Renal cortical epithelial cell (primary cell): ENCODE measurements at places on chromosomes 7 and 10. TPM values are rescaled to one million over a fixed set of nuclear protein-coding genes. Genes with fewer than 3 reads are reported as not detected.

DNA sequence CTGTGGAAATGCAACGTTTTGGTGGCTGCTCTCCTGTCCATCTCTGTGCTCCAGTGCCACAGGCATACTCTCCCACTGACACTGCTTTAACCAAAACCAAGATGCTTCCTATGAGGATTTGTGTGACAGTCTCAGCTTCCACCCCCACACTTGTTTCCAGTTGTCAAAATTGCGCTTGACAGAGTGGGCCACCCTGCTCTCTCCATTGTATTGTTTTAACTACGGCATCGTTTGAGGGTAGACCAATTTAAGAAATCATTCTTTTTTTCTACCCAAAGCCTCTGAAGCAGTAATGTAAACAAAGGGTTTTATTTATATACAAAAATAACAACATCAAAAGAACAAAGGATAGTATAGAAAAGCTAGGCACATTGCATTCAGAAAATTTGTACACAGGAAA is 178.0 kb downstream of the INHBA start:
- DNase-seq = no peak

DNA sequence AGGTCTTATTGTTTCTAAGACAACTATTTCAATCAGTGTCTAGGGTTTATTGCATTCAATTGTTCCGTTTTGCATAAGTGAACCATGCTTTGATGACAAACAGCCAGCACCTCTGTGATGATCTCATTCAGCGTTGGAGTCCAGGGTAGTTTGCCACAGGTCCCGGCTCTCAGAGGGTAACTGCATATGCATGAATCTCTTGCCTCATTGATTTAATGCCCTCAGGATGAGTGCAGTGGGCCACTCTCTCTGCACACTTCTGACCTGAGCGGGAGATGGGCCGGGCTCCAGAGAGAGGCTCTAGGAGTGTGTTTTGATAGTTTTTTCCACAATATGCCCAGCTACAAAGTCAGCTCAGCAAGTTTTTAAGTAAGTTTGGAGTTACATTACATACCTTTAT is 83.9 kb downstream of the HECW1 start:
- DNase-seq = peak; percentile 83

Gene PTPRZ1
- not detected in 2 replicates for total RNA-seq

- no peak for DNase-seq
Measured at GRCh38 chr7:26685606-26686005, 178.8 kb downstream of the SKAP2 start.

Gene NEBL
- 3.3 and 25.9 TPM in 2 replicates for total RNA-seq

Gene BTBD16
- 0.45 TPM in 1 of 2 replicates, not detected in the other for total RNA-seq

Gene GPAM
- 8.5 and 14.9 TPM in 2 replicates for total RNA-seq

Gene WDR86
- total RNA-seq = 1.5 TPM in 1 of 2 replicates, not detected in the other

- no peak for DNase-seq
Measured at GRCh38 chr7:32318300-32319011, 171.7 kb downstream of the LSM5 start.

Gene CASD1
- total RNA-seq = 27.1 and 33.7 TPM in 2 replicates

Gene IFIT5
- total RNA-seq = 16.0 and 41.0 TPM in 2 replicates

Gene FAM24B
- total RNA-seq = 5.3 and 6.3 TPM in 2 replicates

Gene ZNF485
- 3.3 and 5.2 TPM in 2 replicates for total RNA-seq

Gene ADGRA1
- total RNA-seq = not detected in 2 replicates

- DNase-seq = peak; percentile 26
Measured at GRCh38 chr7:121449329-121449728, 53.2 kb upstream of the FAM3C start.

DNA sequence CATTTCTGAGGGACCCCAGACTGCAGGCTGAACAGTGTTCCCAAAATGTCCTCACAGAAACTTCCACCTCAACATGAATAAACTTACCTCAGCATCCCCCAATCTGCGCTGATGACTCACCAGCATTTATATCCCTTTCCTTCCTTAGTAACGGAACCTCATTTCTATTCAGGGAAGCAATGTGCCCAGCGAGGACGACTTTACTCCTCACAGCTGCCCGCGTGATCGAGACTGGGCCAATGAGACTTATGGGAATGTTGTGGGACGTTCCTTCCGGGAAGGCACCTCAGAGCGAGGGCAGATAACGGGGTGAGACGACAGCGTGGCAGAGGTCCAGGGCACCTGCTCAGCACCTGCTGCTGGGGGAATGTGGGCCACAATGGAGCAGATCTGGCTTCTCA is 73.1 kb upstream of the CAMK2B start:
- DNase-seq = no peak

- no peak for DNase-seq
Measured at GRCh38 chr10:69912589-69912988, 110.9 kb downstream of the COL13A1 start.

Gene NPVF
- not detected in 2 replicates for total RNA-seq

- DNase-seq = no peak
Measured at GRCh38 chr7:2273866-2274265, 31.8 kb downstream of the NUDT1 start.

- DNase-seq = no peak
Measured at GRCh38 chr7:47093320-47094234, 488.3 kb downstream of the TNS3 start.

GRCh38 chr10:8063935-8064334 is 9.4 kb downstream of the GATA3 start:
- no peak for DNase-seq

- DNase-seq = peak; percentile 31
Measured at GRCh38 chr7:88344956-88345832, 38.5 kb upstream of the STEAP4 start.

GRCh38 chr10:83367036-83367435 is 772.3 kb upstream of the GHITM start:
- no peak for DNase-seq

- DNase-seq = no peak
Measured at GRCh38 chr10:8520382-8520781, 465.9 kb downstream of the GATA3 start.

DNA sequence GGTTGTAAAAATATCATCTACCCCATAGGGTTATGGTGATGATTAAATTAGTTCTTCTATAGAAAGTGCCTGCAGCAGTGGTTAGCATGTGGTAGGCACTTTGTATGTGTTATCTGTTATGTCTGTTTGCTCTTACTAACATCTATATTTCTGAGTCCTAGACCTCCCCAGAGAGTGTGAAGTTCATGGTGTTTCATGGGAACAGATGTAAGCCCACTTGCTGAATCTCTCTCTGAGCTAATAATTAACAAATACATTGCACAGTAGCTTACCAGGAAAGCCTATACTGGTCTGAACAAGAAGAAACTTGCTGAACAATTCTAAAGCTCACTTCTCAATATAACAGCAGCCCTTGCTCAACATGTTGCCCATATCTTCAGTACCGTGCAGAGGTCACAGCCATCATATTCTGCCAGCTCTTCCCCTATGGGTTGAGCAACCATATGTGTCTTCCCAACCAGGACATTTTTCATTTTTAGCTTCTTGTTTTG is 100.1 kb downstream of the NPSR1 start:
- peak; percentile 91 for DNase-seq

Gene COL28A1
- 0.87 and 7.5 TPM in 2 replicates for total RNA-seq

Gene PLEKHS1
- under 0.01 and 0.45 TPM in 2 replicates for total RNA-seq

GRCh38 chr7:117750612-117751563 is 122.4 kb downstream of the CTTNBP2 start:
- DNase-seq = peak; percentile 42

- DNase-seq = no peak
Measured at GRCh38 chr10:61890430-61890829, 11.1 kb upstream of the ARID5B start.

- DNase-seq = no peak
Measured at GRCh38 chr10:96446966-96447596, 66.6 kb downstream of the TLL2 start.

DNA sequence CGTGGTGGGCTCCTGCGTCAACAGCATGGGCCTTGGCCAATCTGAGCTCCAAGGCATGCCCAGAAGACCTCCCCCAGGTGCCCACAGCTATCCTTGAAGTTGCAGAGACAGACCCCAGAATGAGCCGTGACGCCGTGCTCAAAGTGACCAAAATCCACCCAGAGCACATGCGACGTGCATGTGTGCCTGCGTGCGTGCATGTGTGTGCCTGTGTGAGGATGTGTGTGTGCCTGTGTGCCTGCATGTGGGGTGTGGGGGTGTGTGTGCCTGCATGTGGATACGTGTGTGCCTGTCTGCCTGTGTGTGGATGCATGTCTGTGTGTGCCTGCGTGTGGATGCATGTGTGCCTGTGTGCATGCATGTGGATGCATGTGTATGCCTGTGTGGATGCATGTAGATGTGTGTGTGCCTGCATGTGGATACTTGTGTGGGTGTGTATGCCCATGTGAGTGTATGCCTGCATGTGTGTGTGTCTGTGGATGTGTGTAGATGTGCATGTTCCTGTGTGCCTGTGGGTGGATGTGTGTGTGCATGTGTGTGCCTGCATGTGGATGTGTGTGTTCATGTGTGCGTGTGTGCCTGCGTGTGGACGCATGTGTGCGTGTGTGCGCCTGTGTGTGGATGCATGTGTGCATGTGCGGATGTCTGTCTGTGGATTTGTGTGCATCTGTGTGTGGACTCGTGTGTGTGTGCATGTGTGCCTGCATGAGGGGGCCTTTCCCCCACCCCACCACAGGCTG is 42.6 kb downstream of the PWWP2B start:
- no peak for DNase-seq

Gene NCF1
- 0.10 TPM in 1 of 2 replicates, not detected in the other for total RNA-seq

Gene APBB1IP
- 4.2 and 23.8 TPM in 2 replicates for total RNA-seq

GRCh38 chr7:125316466-125316865 is 386.8 kb upstream of the POT1 start:
- peak; percentile 56 for DNase-seq

DNA sequence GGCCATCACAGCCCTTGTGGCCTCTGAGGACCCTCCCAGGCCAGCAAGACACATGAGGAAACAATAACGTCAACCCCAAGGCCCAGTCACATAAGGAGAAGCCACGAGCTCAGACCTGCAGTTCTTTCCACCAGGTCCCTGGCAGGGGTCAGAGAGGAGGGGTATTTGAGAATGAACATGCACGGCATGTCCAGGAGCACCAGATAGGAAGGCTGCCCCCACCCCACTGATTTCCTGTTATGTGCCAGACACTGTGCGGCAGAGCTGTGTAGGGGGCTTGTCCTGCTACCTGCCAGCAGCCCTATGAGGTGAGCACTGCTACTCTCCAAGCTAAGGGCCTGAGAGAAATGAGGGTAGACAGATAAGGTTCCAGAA is 40.7 kb upstream of the ZMIZ1 start:
- DNase-seq = no peak

DNA sequence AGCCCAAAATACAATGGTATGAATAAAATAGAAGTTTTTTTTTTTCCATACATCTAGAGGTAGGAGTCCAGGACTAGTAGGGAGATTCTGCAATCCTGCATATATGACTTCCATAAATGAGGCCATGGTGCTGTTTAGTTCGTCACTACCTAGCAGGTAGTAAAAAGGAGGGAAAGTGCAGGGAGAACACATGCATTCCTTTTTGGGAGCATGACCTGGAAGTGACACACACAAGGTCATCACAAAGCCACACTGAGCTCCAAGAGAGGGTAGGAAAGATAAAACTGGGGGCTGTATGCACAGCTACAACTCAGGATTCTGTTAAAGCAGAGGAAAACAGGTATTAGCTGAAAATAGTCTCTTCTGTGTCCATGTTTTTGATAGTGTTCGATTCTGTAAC is 2.2 kb downstream of the CROT start:
- no peak for DNase-seq

GRCh38 chr10:35135861-35136260 is 9.2 kb downstream of the CREM start:
- no peak for DNase-seq

- no peak for DNase-seq
Measured at GRCh38 chr7:32532086-32532485, 36.8 kb downstream of the AVL9 start.

Gene FAM131B
- 1.0 and 4.2 TPM in 2 replicates for total RNA-seq

Gene GALNT11
- 47.4 and 159 TPM in 2 replicates for total RNA-seq

- no peak for DNase-seq
Measured at GRCh38 chr10:71005337-71006305, 117.3 kb upstream of the PCBD1 start.

- peak; percentile 80 for DNase-seq
Measured at GRCh38 chr7:139118234-139118804, 8.8 kb upstream of the ZC3HAV1 start.

Gene MRLN
- total RNA-seq = not detected in 2 replicates

- no peak for DNase-seq
Measured at GRCh38 chr10:4264209-4264865, 479.3 kb upstream of the KLF6 start.

Gene CDK1
- total RNA-seq = 3.8 and 50.5 TPM in 2 replicates

Gene LRRC18
- not detected in 2 replicates for total RNA-seq

Gene GALNT17
- not detected in 2 replicates for total RNA-seq
